GM04503 (cell line): ENCODE measurements at places on chromosomes 12 and 14.

GRCh38 chr14:91586410-91586809 lies 76.3 kb upstream of the PPP4R3A start:
- no peak for DNase-seq

DNA sequence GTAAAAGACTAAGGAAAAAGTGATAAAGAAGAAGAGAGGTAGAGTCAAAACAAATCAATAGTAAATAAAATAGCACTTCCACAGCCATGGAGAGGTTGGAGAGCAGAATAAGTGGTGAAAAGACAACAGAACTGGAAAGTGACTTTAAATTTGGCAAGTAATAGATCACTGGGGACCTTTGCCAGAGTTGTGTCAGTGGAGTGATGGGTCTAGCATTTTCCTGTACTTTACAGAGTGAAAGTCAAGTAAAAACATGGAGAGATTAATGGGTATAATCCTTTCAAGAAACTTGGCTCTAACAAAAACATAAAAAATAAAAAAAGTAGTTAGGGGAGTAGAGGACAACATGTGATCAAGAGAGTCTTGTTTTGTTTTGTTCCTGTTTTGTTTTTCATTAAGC lies 502.2 kb upstream of the RPL10L start:
- DNase-seq: no peak

GRCh38 chr14:21015312-21015711 lies 9.5 kb downstream of the NDRG2 start:
- DNase-seq: no peak

- no peak for DNase-seq
These were observed 55.1 kb downstream of the SERPINA10 start for GRCh38 chr14:94237983-94238382.

- no peak for DNase-seq
These were observed 241.6 kb upstream of the TMTC1 start for GRCh38 chr12:30025317-30025716.

DNA sequence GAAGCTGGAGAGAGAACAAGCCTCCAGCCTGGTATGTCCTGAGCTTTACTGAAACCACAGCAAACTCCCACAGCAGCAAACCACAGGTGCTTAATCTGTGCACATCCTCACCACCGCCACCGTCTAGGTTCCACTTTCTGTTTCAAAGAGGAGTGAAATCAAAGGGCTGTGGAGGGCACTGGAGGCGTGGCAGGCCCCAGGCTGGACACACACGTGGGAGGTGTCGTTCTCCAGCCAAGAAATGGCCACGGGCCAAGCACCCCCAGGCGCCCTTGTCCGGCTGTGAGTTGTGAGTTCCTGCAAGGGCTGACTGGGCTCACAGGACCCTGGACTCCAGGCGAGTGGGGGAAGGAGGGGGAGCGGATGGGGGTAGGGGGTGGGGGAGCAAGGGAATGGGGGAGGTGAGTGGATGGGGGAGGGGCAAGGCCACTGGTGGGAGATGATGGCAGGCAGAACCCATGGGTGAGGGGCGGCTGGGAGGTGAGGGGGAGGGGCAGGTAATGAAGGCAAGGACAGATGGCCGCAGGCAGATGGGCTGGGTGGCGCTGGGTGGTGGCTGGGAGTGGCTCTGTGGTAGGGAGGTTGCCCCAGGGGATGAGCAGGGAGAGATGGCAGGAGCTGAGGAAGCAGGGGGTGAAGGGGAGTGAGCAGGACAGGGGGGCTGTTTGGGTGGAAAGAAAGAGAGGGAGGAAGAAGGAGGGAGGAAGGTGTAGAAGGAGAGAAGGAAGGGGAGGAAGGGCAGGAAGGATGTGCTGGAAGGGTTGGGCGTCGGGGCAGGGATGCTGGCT lies 86.7 kb downstream of the NCOR2 start:
- DNase-seq: no peak

GRCh38 chr14:100872259-100873095 lies 31.0 kb downstream of the RTL1 start:
- no peak for DNase-seq

- no peak for DNase-seq
These were observed 1.5 kb downstream of the PRKCH start for GRCh38 chr14:61322799-61323290.

DNA sequence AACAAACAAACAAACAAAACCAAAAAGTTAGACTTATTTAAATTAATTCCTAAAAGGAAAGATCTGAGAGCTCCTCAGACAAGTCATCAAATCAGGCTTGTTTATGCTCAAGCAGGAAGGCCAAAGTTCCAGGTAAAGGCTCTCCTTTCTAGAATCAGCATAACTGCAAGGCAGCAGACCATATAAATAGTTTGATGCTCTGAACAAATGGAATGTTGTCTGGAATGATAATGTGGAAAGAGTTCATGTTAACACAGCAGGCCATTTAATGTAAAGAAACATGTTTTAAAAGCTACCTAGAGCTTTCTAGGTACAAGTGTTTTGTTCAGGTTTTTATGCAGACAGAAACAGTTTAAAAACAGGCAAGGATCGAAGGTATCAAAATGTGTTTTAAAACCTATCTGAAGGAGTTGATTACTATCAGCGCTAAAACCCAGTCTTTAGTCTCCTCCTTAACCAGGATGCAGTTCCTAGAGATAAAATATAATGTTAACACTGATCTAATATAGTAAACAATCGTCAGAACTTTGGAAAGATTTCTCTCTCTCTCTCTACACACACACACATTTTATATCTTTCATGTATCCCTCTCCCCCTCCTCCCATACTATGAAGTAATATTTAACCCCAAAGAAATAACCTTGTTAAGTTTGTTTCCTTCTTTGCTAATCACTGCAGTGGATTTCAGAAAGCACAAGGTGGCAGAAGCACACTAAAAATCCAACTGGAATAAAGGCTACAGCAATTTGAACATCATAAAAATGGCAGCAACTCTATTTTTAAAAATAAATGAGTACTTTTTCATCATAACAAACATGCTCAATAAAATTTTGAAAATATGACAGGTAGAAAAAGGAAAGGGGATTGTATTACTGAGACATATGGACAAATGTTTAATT lies 135.5 kb downstream of the PAWR start:
- DNase-seq: peak; percentile 31

GRCh38 chr12:124251186-124251585 lies 43.7 kb upstream of the RFLNA start:
- DNase-seq: no peak
